ENCODE measurements at places on chromosomes 6 and 20. TPM values are rescaled to one million over a fixed set of nuclear protein-coding genes. Genes with fewer than 3 reads are reported as not detected.

- H3K27ac ChIP-seq: no peak overlapping the region
- H3K36me3 ChIP-seq: no peaks in the 10 kb centered on the region
- H3K27me3 ChIP-seq: no peaks in the 10 kb centered on the region
- no peak for DNase-seq
- no peak overlapping the region for H3K4me3 ChIP-seq
These were observed 25.2 kb upstream of the MC3R start for GRCh38 chr20:56223352-56223751.

- peaks cover 51% of the 10 kb centered on the region for H3K27me3 ChIP-seq
- peaks cover 4% of the 10 kb centered on the region for H3K36me3 ChIP-seq
- no peak for DNase-seq
- H3K4me3 ChIP-seq: peak overlapping the region; percentile 75
These were observed 2.4 kb downstream of the LRRN4 start for GRCh38 chr20:6051505-6051904.

GRCh38 chr6:3561725-3562124 lies 104.9 kb upstream of the SLC22A23 start:
- no peak overlapping the region for H3K4me3 ChIP-seq
- H3K36me3 ChIP-seq: no peaks in the 10 kb centered on the region
- H3K4me1 ChIP-seq: peaks cover 30% of the 10 kb centered on the region
- DNase-seq: no peak
- H3K27me3 ChIP-seq: no peaks in the 10 kb centered on the region
- H3K27ac ChIP-seq: peak overlapping the region; percentile 82

DNA sequence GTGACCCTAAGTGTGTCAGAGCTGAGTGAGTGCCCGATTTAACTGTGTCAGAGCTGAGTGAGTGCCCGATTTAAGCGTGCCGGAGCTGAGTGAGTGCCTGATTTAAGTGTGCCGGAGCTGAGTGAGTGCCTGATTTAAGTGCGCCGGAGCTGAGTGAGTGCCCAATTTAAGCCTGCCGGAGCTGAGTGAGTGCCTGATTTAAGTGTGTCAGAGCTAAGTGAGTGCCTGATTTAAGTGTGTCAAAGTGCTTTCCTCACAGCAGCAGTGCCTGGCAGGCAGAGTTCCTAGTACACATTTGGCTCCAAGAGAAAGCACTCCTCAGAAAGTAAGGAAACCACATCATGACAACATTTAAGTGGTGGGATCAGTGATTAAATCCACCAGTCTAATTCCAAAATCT lies 13.2 kb downstream of the SERAC1 start:
- peaks cover 8% of the 10 kb centered on the region for H3K36me3 ChIP-seq
- no peak for DNase-seq
- no peaks in the 10 kb centered on the region for H3K4me1 ChIP-seq
- H3K27me3 ChIP-seq: no peaks in the 10 kb centered on the region

GRCh38 chr20:14777591-14777990 lies 440.2 kb upstream of the FLRT3 start:
- H3K36me3 ChIP-seq: no peaks in the 10 kb centered on the region
- H3K4me1 ChIP-seq: peaks cover 25% of the 10 kb centered on the region
- no peak overlapping the region for H3K4me3 ChIP-seq
- no peak overlapping the region for H3K27ac ChIP-seq
- no peaks in the 10 kb centered on the region for H3K27me3 ChIP-seq

- peak overlapping the region; percentile 96 for H3K27ac ChIP-seq
- DNase-seq: no peak
These were observed 972 bp downstream of the RNF8 start for GRCh38 chr6:37354526-37355384.

GRCh38 chr6:23111984-23112383 lies 542.6 kb downstream of the HDGFL1 start:
- no peak for DNase-seq
- no peak overlapping the region for H3K27ac ChIP-seq
- H3K36me3 ChIP-seq: no peaks in the 10 kb centered on the region
- H3K4me1 ChIP-seq: no peaks in the 10 kb centered on the region
- no peak overlapping the region for H3K4me3 ChIP-seq

GRCh38 chr6:4366635-4367395 lies 231.4 kb upstream of the ECI2 start:
- H3K36me3 ChIP-seq: no peaks in the 10 kb centered on the region
- no peak for DNase-seq
- H3K4me1 ChIP-seq: peaks cover 11% of the 10 kb centered on the region
- H3K4me3 ChIP-seq: no peak overlapping the region

DNA sequence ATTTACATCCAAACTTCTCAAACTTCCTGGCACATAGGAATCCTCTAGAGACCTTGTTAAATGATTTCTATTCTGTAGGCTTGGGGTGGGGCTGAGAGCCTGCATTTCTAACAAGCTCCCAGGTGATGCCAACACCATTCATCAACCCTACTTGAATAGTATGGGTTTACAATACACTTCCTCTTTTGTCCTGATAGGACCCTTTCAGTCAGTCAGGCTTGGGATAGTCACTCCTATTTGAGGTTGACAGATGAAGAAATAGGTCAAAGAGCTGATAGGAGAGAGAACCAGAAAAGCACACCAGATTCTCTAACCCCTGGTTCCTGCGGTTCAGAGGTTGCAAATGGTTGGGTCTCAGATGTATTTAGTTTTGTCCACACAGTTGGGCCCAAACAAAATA lies 273.4 kb downstream of the TSHZ2 start:
- H3K27ac ChIP-seq: no peak overlapping the region
- no peak overlapping the region for H3K4me3 ChIP-seq
- no peaks in the 10 kb centered on the region for H3K27me3 ChIP-seq
- peaks cover 11% of the 10 kb centered on the region for H3K36me3 ChIP-seq
- H3K4me1 ChIP-seq: peaks cover 36% of the 10 kb centered on the region
- no peak for DNase-seq

DNA sequence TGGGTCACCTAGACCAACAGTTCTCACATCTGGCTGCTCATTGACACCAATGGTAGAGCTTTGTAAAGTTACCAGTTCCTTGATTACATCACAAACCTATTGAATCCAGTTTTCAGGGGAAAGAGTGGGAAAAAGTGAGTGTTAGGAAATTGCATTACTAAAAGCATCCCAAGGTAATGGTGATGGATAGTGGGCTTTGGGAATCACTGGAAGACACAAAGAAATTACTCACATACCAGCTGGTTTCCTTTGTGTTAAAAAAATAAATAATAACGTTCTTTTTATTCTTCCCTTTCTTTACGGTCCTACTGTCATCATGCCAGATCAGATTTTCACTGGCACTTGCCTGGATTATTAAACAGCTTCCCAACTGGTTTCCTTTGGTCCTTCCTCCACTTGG lies 370.7 kb downstream of the RFPL4B start:
- DNase-seq: no peak
- H3K4me3 ChIP-seq: no peak overlapping the region
- H3K36me3 ChIP-seq: no peaks in the 10 kb centered on the region

DNA sequence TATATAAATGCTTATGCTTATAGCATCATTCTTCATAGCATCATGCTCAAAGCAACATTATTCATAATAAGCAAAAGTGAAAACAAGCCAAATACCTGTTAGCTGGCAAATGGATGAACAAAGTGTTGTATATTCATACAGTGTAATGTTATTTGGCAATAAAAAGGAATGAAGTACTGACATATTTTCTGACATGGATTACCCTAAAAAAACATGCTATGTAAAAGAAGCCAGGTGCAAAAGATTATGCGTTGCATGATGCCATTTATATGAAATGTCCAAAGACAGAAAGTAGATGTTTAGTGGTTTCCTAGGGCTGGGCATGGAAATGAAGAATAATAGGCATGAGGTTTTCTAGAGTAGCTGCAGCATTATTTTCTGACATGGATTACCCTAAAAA lies 77.1 kb downstream of the GFRA4 start:
- no peak overlapping the region for H3K27ac ChIP-seq
- peaks cover 46% of the 10 kb centered on the region for H3K36me3 ChIP-seq
- H3K4me1 ChIP-seq: no peaks in the 10 kb centered on the region
- DNase-seq: no peak

- H3K4me3 ChIP-seq: no peak overlapping the region
- H3K36me3 ChIP-seq: no peaks in the 10 kb centered on the region
- peaks cover 15% of the 10 kb centered on the region for H3K4me1 ChIP-seq
- peaks cover 25% of the 10 kb centered on the region for H3K27me3 ChIP-seq
These were observed 81.9 kb downstream of the CRYBG1 start for GRCh38 chr6:106442395-106442794.

- peaks cover 5% of the 10 kb centered on the region for H3K4me1 ChIP-seq
- no peak overlapping the region for H3K27ac ChIP-seq
- DNase-seq: no peak
- no peaks in the 10 kb centered on the region for H3K27me3 ChIP-seq
- H3K36me3 ChIP-seq: no peaks in the 10 kb centered on the region
These were observed 150.8 kb upstream of the TMEM170B start for GRCh38 chr6:11386726-11387125.

GRCh38 chr6:168116975-168117899 lies 38.2 kb upstream of the FRMD1 start:
- peaks cover 4% of the 10 kb centered on the region for H3K27me3 ChIP-seq
- H3K4me1 ChIP-seq: no peaks in the 10 kb centered on the region
- DNase-seq: peak; percentile 51
- H3K27ac ChIP-seq: no peak overlapping the region

GRCh38 chr6:148223424-148223842 lies 119.2 kb upstream of the SASH1 start:
- H3K36me3 ChIP-seq: peaks cover 4% of the 10 kb centered on the region
- no peak overlapping the region for H3K4me3 ChIP-seq
- no peak for DNase-seq
- peaks cover 24% of the 10 kb centered on the region for H3K4me1 ChIP-seq
- H3K27ac ChIP-seq: no peak overlapping the region
- no peaks in the 10 kb centered on the region for H3K27me3 ChIP-seq

- H3K4me1 ChIP-seq: peaks cover 6% of the 10 kb centered on the region
- no peak overlapping the region for H3K4me3 ChIP-seq
- H3K27me3 ChIP-seq: no peaks in the 10 kb centered on the region
These were observed 21.1 kb downstream of the GHRH start for GRCh38 chr20:37240337-37241067.

GRCh38 chr20:38726804-38727606 lies 2.7 kb downstream of the SLC32A1 start:
- H3K36me3 ChIP-seq: peaks cover 4% of the 10 kb centered on the region
- peaks cover 96% of the 10 kb centered on the region for H3K27me3 ChIP-seq
- H3K27ac ChIP-seq: peak overlapping the region; percentile 36

GRCh38 chr6:80531681-80532619 lies 425.5 kb downstream of the BCKDHB start:
- H3K4me1 ChIP-seq: peaks cover 13% of the 10 kb centered on the region
- no peaks in the 10 kb centered on the region for H3K27me3 ChIP-seq
- no peak for DNase-seq
- H3K27ac ChIP-seq: no peak overlapping the region
- H3K36me3 ChIP-seq: peaks cover 8% of the 10 kb centered on the region

GRCh38 chr20:37274851-37275524 lies 13.4 kb upstream of the GHRH start:
- no peaks in the 10 kb centered on the region for H3K36me3 ChIP-seq
- peaks cover 17% of the 10 kb centered on the region for H3K4me1 ChIP-seq
- H3K27me3 ChIP-seq: no peaks in the 10 kb centered on the region
- H3K4me3 ChIP-seq: no peak overlapping the region
- no peak for DNase-seq
- H3K27ac ChIP-seq: no peak overlapping the region

- DNase-seq: peak; percentile 78
- peak overlapping the region; percentile 98 for H3K27ac ChIP-seq
- peak overlapping the region; percentile 99 for H3K4me3 ChIP-seq
- no peaks in the 10 kb centered on the region for H3K27me3 ChIP-seq
These were observed 4.8 kb upstream of the SOX4 start for GRCh38 chr6:21588481-21589351.

DNA sequence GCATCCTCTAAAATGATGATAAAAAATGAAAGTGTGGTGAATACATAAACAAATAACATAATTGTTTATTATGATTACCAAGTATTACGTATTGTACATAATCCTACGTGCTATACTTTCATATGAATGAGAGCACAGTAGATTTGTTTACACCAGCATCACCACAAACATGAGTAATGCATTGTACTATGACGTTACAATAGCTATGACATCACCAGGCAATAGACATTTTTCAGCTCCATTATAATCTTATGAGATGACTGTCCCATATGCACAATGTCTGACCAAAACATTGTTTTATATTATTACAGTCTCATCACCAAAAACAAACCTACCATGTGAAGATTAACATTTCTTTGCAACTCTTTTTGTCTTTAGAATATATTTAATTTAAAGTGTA lies 225.7 kb upstream of the TENT5A start:
- no peak overlapping the region for H3K27ac ChIP-seq
- H3K27me3 ChIP-seq: no peaks in the 10 kb centered on the region
- H3K4me3 ChIP-seq: no peak overlapping the region
- H3K36me3 ChIP-seq: no peaks in the 10 kb centered on the region
- no peaks in the 10 kb centered on the region for H3K4me1 ChIP-seq

DNA sequence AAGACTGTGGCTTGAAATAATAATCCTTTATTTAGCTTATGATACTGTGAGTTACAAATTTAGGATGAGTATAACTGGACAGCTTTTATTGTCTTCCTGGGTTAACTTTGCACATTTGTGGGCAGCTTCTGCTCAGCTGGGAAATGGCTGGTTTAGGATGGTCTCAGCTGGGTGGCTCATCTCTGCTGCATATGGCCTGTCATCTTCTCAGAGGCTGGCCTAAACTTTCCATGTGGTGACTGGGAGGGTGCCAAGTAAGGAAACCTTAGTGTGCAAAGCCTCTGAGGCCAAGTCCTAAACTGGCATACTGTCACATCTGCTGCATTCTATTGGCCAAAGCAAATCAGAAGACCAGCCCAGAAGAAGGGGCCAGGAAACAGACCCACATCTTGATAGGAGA lies 40.2 kb downstream of the BTBD3 start:
- no peak overlapping the region for H3K27ac ChIP-seq
- H3K4me3 ChIP-seq: no peak overlapping the region
- peaks cover 7% of the 10 kb centered on the region for H3K27me3 ChIP-seq
- no peaks in the 10 kb centered on the region for H3K4me1 ChIP-seq
- no peak for DNase-seq

- peak overlapping the region; percentile 69 for H3K27ac ChIP-seq
- peaks cover 36% of the 10 kb centered on the region for H3K36me3 ChIP-seq
- DNase-seq: no peak
- peaks cover 46% of the 10 kb centered on the region for H3K4me1 ChIP-seq
These were observed 225.4 kb downstream of the PRL start for GRCh38 chr6:22071270-22072041.

- H3K36me3 ChIP-seq: no peaks in the 10 kb centered on the region
- peak overlapping the region; percentile 65 for H3K27ac ChIP-seq
- H3K4me3 ChIP-seq: no peak overlapping the region
- H3K4me1 ChIP-seq: peaks cover 55% of the 10 kb centered on the region
These were observed 103.7 kb downstream of the ARID1B start for GRCh38 chr6:156880913-156881312.

Gene SLC35F1
- total RNA-seq: 6.1 TPM

Gene HLA-G
- 8.3 TPM for total RNA-seq

Gene OOEP
- not detected for total RNA-seq

Gene TFEB
- 6.2 TPM for total RNA-seq

Gene LAMA4
- total RNA-seq: 3.8 TPM

Gene PCSK2
- 61.2 TPM for total RNA-seq

Gene VGLL2
- total RNA-seq: 3.0 TPM
